Stomach (tissue), 19 donors: ENCODE measurements at places on chromosomes 11 and 22. TPM values are rescaled to one million over a fixed set of nuclear protein-coding genes. Genes with fewer than 3 reads are reported as not detected.

Gene SLC22A6
- not detected for total RNA-seq

Gene XKR3
- total RNA-seq = not detected

Gene CACNA1I
- total RNA-seq = not detected

Gene SAA4
- total RNA-seq = not detected

Gene PNPLA3
- total RNA-seq = 0.73 TPM

Gene SYCE3
- total RNA-seq = not detected

Gene SLCO2B1
- 29.8 TPM for total RNA-seq

Gene MRPL48
- 8.1 TPM for total RNA-seq

Gene RRP8
- total RNA-seq = 22.6 TPM

Gene TMPRSS13
- 0.37 TPM for total RNA-seq

Gene C11orf42
- total RNA-seq = not detected

Gene DDI1
- total RNA-seq = not detected

Gene IL18BP
- total RNA-seq = 12.8 TPM

Gene OR8A1
- not detected for total RNA-seq

Gene ACCS
- 71.1 TPM for total RNA-seq

Gene RBMXL2
- 7.6 TPM for total RNA-seq
